ENCODE measurements at places on chromosomes 2 and 18. TPM values are rescaled to one million over a fixed set of nuclear protein-coding genes. Genes with fewer than 3 reads are reported as not detected.

GRCh38 chr2:7041421-7041820, 124.2 kb downstream of the RNF144A start:
- DNase-seq = no peak

The RNF181 gene
- total RNA-seq = 110 TPM

- DNase-seq = no peak
Measured at GRCh38 chr2:43028188-43028587, 198.2 kb downstream of the ZFP36L2 start.

DNA sequence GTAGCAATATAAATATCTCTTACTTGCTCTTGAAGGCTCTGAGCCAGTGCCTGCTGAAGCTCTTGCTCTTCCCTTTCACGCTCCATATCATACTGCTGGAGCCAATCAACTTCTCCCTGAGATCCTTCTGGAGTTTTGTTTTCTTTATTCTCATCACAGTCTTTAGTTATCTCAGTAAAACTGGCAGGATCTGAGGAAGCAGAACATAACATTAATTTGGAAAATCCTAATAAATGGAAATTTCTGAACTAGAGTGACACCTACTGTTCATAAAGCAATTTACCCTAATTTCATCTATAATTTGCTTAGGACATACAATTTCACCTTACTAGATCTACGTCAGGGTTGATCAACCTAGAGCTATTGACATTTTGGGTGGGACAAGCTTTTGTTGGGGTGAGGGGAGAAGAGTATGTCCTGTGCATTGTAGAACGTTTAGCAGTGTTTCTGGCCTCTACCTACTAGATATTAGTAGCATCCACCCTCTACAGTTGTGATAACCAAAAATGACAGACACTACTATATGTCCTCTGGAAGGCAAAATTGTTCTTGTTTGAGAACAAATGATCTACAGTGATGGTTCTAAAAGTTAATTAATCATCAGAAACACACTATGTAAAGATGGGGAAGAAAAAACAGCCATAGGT, 47.2 kb downstream of the VIL1 start:
- DNase-seq = no peak

DNA sequence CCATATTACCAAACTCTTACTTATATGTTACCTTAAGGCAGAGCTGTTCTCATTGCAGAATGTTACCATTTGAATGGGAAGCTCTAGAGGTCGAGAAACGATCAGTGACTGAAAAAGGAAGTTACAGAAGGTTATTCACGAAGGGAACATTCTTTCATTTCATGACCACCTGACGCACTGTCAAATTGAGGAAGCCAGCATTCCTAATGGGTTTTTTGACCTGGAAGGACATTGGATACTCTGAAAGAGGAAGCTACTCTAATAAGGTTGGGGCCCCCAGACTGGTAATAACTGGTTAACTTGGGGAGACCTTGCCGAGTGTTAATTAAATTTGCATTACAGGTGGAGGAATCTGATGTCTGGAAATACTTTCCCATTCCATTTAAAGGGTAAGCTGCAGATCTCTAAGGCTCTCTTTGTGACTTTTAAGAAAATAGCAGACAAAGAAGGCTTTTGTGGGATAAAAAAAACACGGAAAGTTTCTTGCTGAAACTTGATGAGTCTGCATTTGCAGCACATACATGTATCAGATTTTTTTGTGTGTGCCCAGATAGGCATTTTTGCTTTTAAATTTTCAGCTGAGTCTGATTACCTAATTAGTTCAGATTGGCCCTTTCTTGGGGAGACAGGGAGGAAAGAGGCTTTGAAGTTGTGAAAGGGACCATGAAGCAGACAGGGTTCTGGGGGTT, 137.1 kb downstream of the LTBP1 start:
- no peak for DNase-seq

GRCh38 chr2:238942726-238943300, 94.9 kb downstream of the TWIST2 start:
- peak; percentile 39 for DNase-seq

- DNase-seq = no peak
Measured at GRCh38 chr2:182220335-182220734, 206.5 kb downstream of the PDE1A start.

The PUM2 gene
- 74.2 TPM for total RNA-seq

The NPHP1 gene
- total RNA-seq = 2.2 TPM

The VAMP5 gene
- 70.3 TPM for total RNA-seq

DNA sequence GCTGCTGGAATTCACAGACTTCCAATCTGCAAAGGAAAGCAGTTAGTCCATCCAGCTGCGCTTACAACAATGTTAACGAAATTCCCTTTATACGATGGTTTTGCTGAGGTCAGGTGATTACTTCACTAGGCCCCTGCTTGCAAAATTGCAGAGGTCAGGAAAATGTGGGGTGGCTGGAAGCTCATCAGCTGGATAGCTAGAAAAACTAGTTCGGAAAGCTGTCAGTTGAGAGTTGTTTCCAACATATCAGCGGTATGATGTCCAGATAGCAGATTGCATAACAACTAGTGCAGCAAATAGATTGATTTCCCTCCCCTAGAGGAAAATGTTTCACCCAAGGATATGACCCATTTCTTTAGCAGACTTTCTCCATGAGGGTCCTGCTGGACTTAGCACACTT, 2021.1 kb upstream of the CELF4 start:
- DNase-seq = no peak

DNA sequence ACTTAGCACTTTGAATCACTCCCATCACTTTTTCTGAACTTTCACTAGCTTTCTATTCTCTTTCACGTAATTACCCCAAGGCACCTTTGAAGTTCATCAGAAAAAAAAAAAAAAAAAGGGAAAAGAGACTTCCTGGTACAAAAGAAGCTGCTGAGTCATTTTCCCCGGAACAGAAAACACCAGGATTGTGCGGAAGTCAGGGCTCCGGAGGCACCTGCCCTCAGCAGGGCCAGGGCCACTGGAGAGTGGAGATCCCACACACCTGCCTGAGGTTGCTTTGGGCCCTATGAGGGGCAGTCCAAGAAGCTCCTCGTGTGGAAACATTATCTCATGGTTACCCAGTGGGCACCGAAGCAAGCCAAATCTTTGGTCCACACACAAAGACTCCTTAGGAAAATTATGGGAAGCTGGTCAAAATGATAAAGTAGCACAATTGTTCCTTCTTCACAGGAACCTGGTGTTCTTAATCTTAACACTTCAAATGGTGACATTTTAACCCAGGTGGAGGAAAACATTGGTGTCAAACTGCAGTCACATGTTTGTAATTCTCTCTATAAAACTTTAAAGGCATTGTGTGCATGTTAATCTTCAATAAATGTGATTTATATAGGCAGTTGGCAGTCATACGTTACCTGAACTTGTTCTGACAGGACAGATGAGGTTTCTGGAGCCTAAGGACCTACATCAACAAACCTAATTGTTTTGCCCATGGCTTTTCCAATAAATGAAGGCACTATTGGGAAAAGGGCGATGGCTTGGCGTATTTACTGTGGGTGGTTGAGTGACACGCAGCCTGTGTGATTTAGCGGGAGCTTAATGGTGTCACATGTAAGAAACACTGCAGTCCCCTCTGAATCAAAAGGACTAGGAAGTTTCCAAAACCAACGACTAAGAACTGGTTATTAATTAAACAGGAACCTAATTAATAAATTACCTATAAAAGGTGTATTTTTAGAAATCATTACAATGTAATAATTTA, 23.4 kb upstream of the FAM110C start:
- no peak for DNase-seq

DNA sequence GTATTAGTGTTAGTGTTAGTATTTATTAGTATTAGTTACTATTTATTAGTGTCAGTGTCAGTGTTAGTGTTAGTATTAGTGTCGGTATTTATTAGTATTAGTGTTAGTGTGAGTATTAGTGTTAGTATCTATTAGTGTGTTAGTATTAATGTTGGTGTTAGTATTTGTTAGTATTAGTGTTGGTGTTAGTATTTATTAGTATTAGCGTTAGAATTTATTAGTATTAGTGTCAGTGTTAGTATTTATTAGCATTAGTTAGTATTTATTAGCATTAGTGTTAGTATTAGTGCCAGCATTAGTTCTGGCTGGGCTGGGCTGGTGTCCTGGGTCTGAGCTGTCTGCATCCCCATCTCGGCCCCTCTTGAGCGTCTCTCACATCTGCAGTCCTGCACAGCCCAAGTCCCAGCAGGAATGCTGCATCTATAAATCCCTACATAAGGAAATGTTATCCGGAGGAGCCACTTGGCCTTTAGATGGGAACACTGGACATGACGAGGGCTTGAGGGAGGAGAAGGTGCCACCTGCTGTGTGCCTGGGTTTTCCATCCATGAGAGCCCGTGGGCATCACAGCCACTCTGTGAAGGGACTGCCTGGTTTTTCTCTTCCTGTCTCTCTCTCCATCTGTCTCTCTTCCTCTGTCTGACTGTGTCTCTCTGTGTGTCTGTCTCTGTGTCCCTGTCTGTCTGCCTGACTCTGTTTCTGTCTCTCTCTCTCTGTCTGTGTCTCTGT, 33.6 kb downstream of the TWIST2 start:
- no peak for DNase-seq

GRCh38 chr2:237692601-237693290, 65.4 kb downstream of the LRRFIP1 start:
- peak; percentile 90 for DNase-seq

DNA sequence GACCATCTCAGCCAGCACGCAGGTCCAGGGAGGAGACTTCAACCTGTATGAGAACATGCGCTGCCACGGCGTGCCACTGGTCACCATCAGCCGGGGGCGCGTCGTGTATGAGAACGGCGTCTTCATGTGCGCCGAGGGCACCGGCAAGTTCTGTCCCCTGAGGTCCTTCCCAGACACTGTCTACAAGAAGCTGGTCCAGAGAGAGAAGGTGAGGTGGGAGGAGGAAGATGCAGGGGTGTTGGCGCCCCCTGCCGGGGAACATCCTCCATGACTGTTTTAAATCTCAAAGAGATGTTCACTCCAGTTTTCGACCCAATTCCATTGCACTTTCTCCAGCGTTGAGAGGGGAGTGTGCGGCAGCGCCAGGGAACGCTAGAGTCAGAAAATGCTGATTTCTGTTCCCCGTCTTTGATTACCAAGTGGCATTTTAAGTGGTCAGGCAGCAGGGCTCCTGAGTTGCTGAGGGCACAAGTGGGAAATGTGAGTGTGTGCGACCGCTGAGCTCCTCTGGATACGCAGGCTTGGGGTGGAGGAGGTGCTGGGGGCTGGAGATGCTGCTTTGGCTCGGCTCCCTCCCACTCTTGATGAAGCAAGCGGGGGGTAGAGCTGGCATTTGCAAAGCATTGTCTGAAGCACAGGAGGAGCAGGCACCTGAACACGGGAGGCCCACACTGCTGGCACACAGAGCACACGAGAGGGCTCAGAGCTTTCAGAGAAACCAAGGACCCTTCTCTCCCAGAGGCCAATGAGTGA, 27.7 kb upstream of the MAPRE3 start:
- DNase-seq = no peak

DNA sequence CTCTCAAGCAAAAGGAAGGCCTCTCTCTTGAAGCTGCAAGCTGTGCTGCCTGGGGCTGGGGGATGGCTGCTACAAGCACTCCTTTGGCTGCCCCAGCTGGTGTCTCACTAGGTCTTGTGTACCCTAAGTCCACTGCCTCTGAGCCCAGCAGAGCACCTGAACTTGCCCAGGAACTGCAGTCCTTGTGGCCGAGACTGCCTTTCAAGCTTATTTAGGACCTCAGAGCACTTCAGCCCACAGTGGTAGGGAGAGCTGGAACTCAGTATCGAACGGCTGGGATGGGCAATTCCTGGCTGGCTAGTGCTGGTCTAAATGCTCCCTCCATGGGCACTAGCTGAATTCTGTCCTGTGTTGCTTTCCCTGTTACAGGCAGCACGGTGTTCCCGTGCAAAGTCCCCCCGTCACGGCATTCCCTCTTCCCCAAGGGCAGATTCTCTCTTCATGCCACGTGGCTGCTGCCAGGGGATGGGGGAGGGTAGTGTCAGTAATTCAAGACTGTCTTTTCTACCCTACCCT, 25.9 kb downstream of the STPG4 start:
- no peak for DNase-seq

DNA sequence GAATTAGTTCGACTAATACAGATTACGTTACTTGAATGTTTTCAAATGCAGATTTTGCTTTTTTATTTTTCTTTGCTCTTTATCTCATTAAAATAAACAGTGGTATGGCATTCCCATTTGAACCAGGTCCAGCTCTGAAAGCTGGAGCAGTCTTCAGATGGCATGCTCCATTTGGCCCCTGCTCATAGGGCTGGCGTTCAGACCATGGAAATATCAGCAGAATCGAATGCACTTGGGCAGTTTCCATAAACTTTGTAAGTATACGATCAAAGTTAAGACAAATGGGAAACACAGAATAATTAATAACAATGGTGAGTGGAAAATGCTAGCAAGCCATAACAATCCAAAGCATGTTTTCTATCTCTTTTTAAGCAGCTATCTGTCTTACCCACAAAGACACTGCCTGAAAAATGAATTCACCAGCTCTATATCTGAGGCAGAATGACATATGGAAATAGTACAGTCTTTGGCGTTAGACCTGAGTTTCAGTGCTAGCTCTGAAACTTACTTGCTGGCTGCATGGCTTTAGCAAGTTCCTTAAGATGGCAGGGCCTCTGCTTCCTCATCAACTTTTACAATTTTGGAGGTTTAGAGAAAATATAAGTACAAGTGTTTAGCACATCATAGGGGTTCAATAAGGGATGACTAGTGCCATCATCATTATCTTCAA, 131.6 kb downstream of the BCL2 start:
- DNase-seq = no peak

DNA sequence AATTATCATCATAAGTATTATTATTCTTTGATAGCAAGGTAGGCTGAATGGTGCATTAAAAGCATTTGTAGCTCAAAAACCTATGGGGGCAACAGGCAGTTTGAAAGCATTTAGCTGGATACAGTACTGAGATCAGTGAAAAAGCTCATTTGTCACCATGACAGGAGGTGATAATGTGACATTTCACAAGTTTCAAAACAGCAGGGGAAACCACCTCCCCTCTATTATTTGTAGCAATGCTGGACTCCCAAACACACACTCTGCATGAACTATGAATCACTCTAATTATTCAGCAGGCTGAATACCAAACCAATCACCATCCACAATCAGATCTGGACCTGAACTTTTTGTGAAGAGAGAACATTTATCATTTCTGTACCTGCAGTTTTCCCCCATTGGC, 63.4 kb downstream of the MYO5B start:
- no peak for DNase-seq

GRCh38 chr2:144430722-144431391, 89.1 kb downstream of the ZEB2 start:
- DNase-seq = no peak

- DNase-seq = no peak
Measured at GRCh38 chr18:52339891-52340371, at the start of gene DCC. Gene DCC, plus strand, starts transcription at chr18:52340197. Its CDS starts 591 bp downstream, at chr18:52340788.

The DPYSL5 gene
- total RNA-seq = not detected

DNA sequence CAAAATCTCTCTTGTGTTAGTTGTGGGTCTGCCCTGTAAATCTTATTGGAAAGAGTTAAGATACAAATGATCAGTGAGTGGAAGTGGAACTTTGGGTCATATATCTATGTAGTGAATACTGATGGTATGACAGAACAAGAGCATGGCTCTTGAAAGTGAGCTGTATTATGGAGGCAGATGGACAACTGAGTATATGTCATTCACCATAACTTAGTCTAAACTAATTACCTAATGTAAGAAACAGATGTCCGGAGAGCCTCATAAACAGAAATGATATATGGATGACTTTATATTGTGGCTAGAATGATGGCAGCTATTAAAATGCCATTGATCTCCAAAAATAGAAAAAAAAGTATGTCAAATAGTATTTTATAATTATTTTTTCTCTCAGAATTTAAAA, 72.4 kb downstream of the FASTKD2 start:
- no peak for DNase-seq

The RMDN2 gene
- 8.4 TPM for total RNA-seq

GRCh38 chr2:113277474-113278072, 1.1 kb downstream of the PAX8 start:
- DNase-seq = no peak
